ENCODE measurements at places on chromosomes 5 and 9. TPM values are rescaled to one million over a fixed set of nuclear protein-coding genes. Genes with fewer than 3 reads are reported as not detected.

RNF183 gene
- total RNA-seq: not detected

DNA sequence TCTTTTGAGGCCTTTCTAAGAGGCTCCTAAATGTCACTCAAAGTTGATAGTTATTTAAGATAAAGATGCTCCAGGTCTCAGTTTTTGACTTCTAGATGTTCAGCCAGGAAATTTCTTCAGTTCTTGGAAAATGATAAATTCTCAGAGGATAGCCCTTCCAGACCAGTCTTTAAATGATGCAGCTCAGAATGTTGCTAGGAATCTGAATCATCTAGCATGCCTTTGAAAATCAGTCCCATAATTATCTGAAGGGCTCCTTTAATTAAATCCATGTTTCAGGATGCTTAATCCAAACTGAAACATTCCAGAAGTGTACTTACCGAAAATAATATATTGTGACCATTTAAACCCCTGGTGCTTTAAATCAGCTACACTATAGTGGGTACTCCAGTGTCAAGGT is 107.5 kb upstream of the FBN2 start:
- no peaks in the 10 kb centered on the region for H3K4me1 ChIP-seq
- H3K36me3 ChIP-seq: no peaks in the 10 kb centered on the region
- DNase-seq: no peak
- no peaks in the 10 kb centered on the region for H3K27me3 ChIP-seq
- H3K4me3 ChIP-seq: no peak overlapping the region

GRCh38 chr5:55021410-55021809 is 2.6 kb upstream of the GZMK start:
- no peaks in the 10 kb centered on the region for H3K36me3 ChIP-seq
- peaks cover 5% of the 10 kb centered on the region for H3K4me1 ChIP-seq
- no peak overlapping the region for H3K27ac ChIP-seq
- no peaks in the 10 kb centered on the region for H3K27me3 ChIP-seq

DNA sequence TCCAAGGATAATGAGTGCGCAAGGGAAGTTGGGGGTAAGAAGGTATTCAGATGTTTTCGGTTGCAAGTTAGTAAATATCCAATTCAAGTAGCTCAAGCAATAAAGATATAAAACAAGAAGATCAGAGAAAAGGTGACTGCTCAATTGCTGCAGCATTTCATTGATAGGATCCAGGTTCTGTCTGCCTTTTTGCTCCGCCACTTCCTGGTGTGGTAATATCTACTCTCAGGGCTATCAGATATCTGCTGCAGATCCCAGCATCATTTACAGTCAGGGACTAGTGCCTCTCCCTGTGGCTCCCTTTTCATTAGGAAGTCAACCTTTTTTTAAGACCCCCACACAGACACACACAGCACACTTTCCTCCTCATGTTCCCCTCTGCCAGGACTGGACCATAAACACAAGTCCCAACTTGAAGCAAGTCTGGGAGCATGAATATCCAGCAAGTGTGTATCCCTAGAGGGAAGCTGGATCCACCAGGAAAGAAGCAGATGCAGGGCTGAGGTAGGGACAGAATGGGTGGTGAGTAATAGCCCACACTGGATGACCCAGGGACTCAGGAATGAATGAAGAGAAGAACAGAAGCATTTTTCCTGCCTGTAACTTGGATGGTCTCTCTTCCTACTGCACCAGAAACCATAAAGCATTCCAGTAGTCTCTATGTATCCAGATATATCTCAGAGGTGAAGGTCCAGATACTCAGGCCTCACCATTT is 53.7 kb downstream of the ZNF622 start:
- no peaks in the 10 kb centered on the region for H3K4me1 ChIP-seq
- H3K27me3 ChIP-seq: no peaks in the 10 kb centered on the region
- no peak for DNase-seq

GADD45G gene
- total RNA-seq: 4.6 TPM

- no peaks in the 10 kb centered on the region for H3K4me1 ChIP-seq
- H3K4me3 ChIP-seq: no peak overlapping the region
- DNase-seq: no peak
- H3K36me3 ChIP-seq: no peaks in the 10 kb centered on the region
- no peak overlapping the region for H3K27ac ChIP-seq
Observed at GRCh38 chr5:126723643-126724042, 53.3 kb upstream of the LMNB1 start.

DNA sequence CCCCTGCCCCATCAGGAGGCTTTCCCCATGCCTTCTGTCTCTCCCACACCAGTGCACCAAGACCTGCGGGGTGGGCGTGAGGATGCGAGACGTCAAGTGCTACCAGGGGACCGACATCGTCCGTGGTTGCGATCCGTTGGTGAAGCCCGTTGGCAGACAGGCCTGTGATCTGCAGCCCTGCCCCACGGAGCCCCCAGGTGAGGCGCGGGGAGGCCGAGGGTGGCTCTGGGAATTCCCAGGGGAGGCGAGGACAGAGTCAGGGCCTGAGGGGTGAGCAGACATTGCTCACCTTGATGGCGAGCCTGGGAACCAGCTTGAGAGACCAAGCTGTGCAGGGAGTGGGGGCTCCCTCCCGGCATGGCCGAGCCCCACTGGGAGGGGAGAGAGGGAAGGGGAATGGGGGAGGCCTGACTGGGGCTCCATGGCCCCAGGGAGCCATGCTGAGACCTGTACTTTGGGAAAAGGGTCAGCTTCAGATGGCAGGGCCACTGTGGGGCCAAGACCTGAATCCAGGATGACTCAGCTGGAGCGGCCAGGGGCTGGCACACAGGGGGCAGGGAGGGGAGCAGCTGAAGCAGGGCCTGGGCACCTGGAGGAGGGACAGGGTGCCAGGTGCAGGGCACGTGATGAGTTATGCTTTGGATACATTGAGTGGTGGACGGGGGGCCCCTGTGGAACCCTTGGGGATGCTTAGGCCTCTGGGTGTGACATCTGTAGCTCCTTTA is 35.2 kb downstream of the FAM163B start:
- H3K27ac ChIP-seq: no peak overlapping the region
- no peaks in the 10 kb centered on the region for H3K27me3 ChIP-seq
- H3K4me1 ChIP-seq: peaks cover 9% of the 10 kb centered on the region
- no peak for DNase-seq
- H3K4me3 ChIP-seq: no peak overlapping the region

SPINK6 gene
- total RNA-seq: not detected

DNA sequence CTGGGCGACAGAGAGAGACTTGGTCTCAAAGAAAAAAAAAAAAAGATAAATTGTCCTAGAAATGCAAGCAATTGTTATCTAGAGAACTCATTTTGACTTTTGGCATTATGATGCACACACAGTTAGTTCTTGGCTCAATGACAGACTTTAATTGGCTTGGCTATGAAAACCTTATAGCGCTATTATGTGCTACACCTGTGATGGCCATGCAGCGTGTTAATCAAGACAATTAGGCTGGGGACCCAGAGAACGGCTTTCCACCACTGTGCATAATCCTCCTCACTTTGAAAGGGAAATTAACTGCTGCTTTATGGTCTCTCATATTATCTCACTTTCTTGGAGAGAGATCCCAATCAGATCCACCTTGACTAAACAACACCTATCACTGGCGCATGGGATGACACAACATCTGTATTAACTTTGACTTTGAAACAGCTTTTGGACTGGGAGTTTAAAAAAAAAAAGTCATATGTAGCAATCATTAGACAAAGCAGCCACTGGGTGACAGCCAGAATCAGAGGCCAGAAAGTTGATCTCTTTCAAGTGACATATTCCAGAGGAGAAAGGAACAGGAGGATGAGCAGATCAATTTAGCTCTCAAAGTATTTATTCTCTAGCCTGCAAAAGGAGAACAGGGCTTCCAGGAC is 132.5 kb downstream of the PPP2R2B start:
- no peaks in the 10 kb centered on the region for H3K27me3 ChIP-seq
- peaks cover 7% of the 10 kb centered on the region for H3K4me1 ChIP-seq
- H3K36me3 ChIP-seq: no peaks in the 10 kb centered on the region
- H3K27ac ChIP-seq: no peak overlapping the region
- no peak for DNase-seq
- no peak overlapping the region for H3K4me3 ChIP-seq

DNA sequence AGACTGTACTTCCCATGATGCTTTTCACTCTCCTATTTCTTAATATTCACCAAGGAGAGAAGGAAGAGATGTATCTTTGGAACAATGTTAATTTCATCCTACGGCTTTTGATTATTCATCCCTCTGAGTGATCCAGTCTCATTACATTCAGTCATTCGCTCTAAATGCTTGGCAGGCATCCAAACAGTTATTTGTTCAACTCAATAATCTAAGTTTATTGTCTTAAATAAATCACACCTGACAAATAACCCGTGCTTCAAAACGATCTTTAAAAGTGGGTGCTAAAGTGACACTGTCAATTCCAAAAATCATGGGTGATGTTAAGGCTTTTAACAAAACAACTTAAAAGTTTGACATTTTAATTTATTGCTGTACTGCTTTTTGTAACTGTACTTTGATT is 233.1 kb downstream of the RASEF start:
- H3K27me3 ChIP-seq: no peaks in the 10 kb centered on the region
- H3K36me3 ChIP-seq: no peaks in the 10 kb centered on the region
- H3K27ac ChIP-seq: no peak overlapping the region
- no peak for DNase-seq
- no peak overlapping the region for H3K4me3 ChIP-seq

DNA sequence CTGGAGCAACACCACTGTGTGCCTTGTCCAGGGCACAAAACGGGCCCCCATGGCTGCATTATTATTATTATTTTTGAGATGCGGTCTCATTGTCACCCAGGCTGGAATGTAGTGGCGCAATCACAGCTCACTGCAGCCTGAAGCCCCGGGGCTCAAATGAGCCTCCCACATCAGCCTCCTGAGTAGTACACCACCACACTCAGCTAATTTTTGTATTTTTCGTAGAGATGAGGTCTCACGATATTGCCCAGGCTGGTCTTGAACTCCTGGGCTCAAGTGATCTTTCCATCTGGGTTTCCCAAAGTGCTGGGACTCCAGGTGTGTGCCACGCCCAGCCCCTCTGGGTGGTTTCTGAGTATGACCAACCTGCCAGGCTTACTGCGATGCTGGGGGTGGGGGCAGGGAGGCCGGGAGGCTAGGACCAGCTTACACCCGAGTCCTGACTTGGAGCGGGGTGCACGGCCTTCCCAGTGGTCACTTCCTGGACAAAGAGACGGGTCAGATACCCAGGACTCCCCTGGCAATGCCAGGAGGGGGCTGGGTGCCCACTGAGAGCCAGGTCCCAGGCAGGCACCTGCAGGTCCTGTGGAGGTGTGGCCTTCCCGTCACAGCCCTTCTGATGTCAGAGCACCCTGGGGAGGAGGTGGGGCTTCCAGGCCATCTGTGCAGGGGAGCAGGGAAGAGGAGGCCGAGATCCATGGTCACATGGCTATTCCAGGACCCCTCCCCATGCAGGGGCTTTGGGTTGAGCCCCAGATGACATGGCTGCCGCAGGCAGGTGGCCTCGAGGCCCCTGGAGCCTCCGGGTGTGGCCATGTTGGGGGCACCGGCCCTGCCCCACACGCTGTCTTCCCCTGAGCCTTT is 8.3 kb upstream of the NRARP start:
- no peaks in the 10 kb centered on the region for H3K27me3 ChIP-seq
- no peak for DNase-seq
- H3K4me3 ChIP-seq: no peak overlapping the region
- no peaks in the 10 kb centered on the region for H3K36me3 ChIP-seq
- H3K27ac ChIP-seq: no peak overlapping the region

IL4 gene
- total RNA-seq: not detected

DNA sequence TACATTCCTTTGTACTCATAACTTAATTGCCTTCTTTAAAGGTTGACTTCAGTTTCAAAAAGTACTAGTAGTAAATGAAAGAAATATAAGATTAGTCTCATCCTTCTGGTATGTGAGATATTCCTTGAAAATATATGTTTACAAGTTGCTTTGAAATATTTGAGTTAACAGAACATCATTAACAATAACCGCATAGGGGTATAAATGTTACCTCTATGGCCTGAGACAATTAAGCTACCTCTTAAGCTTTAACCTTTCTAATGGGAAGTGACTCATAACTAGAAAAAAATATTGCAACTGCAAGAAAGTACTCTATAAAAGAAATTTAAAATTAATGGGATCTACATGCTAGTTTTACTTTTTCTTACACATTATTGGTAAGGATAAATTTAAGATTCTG is 399.0 kb downstream of the CDH10 start:
- H3K27ac ChIP-seq: no peak overlapping the region
- no peak for DNase-seq
- no peaks in the 10 kb centered on the region for H3K36me3 ChIP-seq

DNA sequence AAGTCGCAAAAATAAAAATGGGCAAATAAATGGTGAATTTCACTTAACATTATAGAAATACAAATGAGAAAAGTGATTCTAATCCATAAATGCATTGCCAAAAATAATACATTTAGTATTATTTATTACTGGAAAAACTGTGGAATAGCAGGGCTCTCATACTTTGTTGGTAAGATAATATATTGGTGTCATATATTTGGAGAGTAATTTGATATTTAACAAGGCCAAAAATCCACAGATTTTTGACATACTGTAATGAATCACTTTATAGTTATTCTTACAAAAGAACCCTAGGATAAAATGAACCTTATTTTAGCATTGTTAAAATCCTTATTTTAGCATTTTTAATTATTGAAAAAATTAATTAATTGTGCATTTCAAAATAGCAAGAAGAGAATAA is 397.2 kb upstream of the DAB2 start:
- H3K4me3 ChIP-seq: no peak overlapping the region
- no peaks in the 10 kb centered on the region for H3K4me1 ChIP-seq
- no peaks in the 10 kb centered on the region for H3K36me3 ChIP-seq
- no peak for DNase-seq
- H3K27me3 ChIP-seq: no peaks in the 10 kb centered on the region

ACTBL2 gene
- not detected for total RNA-seq

DNA sequence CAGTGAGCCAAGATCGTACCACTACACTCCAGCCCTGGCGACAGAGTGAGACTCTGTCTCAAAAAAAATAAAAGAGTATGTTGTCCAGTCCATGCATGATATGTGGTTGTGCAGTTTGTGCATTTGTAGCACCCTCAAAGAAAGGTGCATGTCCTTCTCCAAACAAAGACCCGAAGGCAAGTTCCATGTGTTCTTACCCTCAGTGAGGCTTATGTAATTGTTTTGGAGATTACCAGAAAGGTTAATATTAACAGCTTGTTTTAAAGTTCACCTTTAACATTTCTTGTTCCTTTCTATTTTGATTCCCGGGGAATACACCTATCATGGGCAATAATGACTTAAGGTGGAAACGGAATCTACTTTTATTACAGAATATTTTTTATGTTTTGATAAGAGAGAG is 22.3 kb downstream of the KIAA1191 start:
- no peaks in the 10 kb centered on the region for H3K27me3 ChIP-seq
- DNase-seq: no peak
- no peak overlapping the region for H3K4me3 ChIP-seq
- H3K27ac ChIP-seq: no peak overlapping the region
- H3K36me3 ChIP-seq: peaks cover 9% of the 10 kb centered on the region
- no peaks in the 10 kb centered on the region for H3K4me1 ChIP-seq

DNA sequence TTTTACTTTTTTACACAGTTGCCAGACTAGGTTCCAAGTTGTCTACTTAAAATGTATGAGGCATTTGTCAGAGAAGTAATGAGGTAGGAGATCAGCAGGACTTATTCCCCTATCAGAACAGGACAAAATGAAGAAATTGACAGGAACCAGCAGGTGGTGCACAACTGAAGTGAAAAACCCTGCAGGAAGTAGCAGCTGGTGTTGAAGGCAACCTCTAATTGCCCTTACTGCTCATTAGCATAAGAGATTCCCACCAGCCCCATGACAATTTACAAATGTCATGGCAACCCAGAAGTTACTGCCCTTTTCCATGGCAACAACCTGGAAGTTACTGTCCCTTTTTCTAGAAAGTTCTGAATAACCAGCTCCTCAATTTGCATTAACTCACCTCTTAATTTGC is 5.4 kb downstream of the PCDHB15 start:
- no peak for DNase-seq
- H3K36me3 ChIP-seq: peaks cover 7% of the 10 kb centered on the region
- H3K4me1 ChIP-seq: no peaks in the 10 kb centered on the region
- no peak overlapping the region for H3K27ac ChIP-seq
- H3K27me3 ChIP-seq: no peaks in the 10 kb centered on the region
- no peak overlapping the region for H3K4me3 ChIP-seq

CCL27 gene
- total RNA-seq: 9.3 TPM

Measured in ascending aorta (tissue), 2 donors.